ENCODE measurements at places on chromosomes 5 and 9.
A peak's percentile ranks its signal among the peaks of the same experiment; 100 is the strongest.

DNA sequence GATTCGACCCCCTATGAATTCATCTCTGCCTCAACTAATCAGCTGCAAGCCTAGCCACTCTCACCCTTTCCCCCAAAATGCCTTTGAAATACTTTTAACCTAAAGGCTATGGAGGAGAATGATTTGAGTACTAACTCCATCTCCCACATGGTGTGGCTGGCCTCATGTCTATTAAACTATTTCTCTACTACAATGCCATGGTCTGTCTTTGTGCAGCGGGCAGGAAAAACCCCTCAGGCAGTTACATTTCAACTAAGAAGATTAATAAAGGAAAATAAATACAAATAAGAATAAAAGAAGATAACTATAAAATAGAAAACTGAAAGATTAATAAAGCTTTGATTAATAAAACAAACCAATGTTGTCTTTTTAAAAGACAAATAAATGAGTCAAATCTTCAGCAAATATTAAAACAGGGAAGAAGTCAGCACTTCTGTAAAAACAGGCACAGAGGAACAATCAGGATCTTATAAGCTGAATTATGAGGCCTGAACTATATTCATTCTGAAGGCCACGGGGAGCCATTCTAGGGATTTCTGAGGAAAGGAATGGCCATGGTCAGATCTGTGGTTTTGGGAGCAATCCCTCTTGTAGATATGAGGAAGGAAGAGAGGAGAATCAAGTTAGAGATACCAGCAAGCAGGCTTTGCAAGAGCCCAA is 116.1 kb upstream of the SLC12A2 start:
- no peak for DNase-seq

- DNase-seq = no peak
Measured at GRCh38 chr5:147046281-147046680, 167.7 kb upstream of the PPP2R2B start.

- DNase-seq = no peak
Measured at GRCh38 chr5:10599862-10600284, 36.0 kb downstream of the ANKRD33B start.

DNA sequence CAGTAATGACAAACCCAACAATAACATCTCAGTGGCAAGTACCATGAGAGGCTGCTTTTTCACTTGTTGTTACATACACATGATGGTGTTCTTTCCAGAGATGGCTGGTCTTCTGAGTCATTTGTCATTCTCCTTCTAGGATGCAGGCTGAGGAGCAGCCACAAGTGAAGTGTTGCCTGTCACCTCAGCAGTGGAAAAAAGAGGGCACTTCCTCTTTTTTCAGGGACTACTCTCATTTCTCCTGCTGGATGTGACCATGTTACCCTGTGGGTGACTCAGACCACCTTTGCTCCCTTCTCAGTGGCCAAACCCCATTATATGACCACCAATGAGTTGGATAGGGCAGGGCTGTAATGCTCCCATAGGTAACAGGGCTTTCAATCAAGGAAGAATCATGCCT is 587.0 kb upstream of the ADAMTS16 start:
- no peak for DNase-seq

DNA sequence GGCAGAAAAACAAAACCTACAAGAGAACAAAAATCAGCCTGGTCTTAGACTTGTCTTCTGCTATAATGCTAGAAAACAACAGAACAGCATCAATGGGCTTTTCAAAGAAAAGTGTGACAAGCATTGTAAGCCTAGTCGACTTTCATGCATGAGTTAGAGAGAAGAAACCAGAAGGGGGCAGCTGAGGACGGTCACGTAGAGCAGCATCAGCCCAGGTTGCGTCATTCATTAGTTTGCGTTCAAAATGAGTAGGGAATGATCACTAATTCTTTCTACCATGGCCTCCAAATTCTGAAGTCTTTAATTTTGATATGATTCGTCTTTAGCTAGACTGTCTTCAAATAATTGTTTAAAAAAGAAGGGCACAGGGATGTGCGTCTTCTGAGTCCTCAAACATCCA is 4.7 kb upstream of the ISCA1 start:
- peak; percentile 43 for DNase-seq

DNA sequence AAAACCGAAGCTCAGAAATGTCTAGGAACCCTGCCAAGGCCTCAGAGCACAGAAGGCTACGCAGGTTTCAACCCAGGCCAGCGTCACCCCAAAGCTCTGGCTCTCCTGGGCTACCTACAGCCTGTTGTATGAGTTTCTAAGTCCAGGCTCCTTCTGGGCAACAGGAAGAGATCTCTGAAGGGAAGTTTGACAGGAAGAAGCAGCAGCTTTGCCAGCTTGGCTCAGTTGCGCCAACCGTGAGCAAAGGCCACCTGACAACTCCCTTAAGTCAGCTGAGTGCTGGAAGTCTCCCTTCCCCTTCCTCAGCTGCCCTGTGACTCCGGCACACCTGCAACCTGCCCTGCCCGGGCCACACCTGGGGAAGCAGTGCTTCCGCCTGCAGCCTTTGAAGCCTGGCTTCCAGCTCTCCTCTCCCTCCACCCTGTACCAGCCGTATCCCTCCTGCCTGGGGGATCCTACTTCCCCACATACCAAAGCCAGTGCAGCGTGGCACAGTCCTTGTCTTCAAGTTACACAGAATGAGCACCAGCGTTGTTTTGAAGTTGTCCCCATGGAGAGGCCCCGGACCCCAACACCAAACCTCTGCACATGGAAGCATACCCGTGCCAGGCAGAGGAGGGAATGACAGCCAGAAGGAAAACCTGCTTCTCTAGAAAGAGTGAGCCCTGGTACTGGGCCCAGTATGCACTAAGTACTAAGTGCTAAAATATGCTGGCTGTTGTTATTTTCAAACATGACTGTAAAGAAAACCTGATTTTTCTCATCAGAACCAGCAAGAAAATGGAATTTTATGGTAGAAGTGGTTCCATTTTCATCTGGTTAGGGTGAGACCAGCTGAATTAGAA is 36.5 kb downstream of the SHB start:
- no peak for DNase-seq

DNA sequence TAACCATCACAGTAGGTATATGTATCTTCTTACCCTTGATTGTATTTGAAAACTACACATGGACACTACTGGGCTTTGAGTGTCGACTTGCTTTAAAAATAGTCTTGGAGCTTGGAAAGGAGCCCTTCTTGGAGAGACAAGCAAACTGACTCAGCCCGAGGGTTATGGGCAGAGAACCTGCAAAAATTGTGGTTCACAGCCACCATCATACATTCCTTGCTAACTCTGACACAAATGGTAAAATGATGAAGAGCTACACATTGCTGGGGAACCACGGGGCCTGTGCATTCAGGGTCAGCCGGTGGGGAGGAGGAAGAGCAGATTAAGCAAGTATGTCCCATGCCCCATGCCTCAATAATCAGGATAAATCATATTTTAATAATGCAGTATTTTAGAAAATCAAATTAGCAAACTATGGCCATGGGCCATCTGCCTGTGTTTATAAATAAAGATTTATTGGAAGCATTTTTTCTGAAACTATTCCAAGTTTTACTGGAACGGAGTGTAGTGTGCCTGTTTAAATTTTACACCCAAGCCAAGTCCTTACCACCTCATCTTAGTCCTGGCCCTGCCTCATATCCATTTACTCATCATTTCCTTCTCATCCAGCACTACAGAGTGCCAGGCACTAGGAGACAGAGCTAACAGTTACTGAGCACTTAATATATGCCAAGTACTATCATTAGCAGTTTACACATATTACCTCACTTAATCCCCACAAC is 195.7 kb downstream of the PALM2AKAP2 start:
- no peak for DNase-seq

DNA sequence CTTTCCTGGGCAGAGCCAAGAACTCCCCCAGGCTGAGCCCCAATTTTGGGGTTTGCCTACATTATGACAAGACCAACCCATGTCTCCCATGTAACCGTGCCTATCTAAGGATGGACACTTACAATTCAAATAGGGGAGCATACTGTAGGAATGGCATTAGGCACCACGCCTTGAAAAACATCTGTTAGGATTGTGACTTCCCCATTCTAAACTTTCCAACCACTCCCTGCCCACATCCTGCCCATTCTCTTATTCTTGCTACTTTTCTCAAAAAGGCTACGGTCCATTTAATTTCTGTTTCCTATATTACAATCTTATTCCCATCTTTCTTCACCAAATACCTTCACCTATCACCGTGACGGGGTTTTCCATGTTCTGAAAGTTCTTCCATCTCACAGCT is 99.2 kb downstream of the LPAR1 start:
- no peak for DNase-seq

- no peak for DNase-seq
Measured at GRCh38 chr5:115274584-115274983, 11.9 kb upstream of the PGGT1B start.

GRCh38 chr9:119418721-119419120 is 49.5 kb upstream of the BRINP1 start:
- no peak for DNase-seq

DNA sequence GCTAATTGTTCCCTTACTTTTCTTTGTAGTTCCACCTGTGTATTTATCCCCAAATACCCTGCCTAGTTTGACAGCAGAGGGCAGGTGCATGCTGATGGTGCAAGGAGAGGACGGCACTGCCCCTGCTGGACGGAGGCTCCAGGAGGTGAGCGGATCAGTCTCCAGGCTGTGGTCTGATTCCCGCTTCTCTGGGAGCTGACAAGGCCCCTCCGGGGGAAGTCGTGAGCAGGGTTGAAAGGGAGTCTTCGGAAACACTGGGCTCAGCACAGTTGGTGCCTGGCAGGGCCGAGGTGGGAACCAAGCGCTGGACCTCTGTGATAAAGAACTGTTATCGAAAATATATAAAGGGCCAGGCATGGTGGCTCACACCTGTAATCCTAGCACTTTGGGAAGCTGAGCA is 52.9 kb downstream of the RASGEF1C start:
- DNase-seq = no peak

DNA sequence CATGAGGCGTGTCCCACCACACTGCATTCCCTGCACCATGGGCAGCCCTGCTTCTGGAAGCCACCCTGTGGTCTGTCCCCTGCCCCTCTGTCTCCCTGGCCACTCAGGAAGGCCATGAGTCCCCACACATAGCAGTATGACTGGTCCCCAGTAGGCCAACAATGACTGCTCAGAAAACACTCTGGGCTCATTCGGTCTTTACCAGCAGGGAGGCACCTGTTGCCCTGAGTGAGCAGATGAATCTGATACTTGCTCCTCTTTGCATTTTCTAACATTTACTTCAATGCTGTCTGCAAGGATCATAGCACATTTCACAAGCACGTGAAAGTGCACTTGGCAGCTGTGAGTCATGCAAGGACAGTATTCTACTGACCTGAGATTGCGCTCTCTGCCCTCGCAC is 365.4 kb upstream of the IRX1 start:
- no peak for DNase-seq

GRCh38 chr9:92266486-92266885 is 27.0 kb downstream of the IARS1 start:
- DNase-seq = peak; percentile 94

GRCh38 chr5:165495829-165496380 is 1990.5 kb downstream of the MAT2B start:
- DNase-seq = no peak

DNA sequence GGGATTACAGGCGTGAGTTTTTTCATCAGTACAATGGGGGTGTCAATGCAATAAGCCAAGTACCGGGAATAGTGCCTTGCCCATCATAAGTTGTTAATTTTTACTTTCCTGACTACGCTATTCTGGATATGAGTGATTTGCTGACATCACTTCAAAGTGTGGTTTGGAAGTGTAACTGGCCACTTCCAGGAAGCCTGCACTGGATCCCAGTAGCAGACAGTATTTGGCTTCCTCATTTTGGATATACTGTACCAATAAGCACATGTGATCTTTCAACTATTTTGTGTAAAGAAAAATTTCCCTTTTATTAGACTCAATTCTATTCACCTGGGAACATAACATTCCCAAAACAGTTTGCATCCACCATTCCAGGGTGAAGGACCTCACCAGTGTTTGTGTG is 417.7 kb upstream of the KLF4 start:
- no peak for DNase-seq

GRCh38 chr5:173327948-173328843 is at the start of gene STC2:
Gene STC2 (minus strand): TSS chr5:173328414. CDS start chr5:173328193, 221 bp downstream.
- no peak for DNase-seq

DNA sequence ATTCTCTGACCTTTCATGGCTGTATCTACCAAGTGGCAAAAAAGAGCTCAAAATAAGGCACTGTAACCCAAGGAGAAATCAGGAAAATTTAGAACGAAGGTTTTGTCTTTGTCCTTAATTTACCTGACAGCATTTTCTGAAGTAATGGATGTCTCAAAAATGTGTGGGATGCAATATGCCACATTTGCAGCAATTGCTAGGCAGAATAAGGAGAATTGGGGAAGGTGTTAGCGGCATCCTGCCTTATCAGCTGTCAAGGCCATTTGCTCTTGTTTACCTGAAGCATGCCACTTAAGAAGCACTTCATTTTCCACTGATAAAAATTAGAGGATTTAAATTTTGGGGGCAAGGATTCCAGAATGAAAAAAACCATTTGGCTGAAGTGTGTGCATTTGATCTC is 39.0 kb downstream of the PDE8B start:
- no peak for DNase-seq

DNA sequence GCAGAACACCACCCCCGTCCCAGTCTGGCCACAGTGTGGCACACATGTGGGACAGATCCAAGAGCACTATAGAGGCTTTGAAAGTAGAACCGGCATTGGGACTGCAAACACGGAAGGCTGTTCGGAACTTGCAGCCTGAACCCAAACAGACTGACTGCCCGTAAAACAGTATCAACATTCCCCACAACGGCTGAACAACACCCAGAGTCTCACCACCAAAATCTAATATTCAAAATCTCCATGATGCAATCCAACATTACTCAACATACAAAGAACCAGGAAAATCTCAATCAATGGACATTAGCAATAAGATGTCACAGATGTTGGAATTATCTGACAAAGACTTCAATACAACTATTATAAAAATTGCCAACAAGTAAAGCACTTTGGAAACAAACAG is 82.3 kb downstream of the ROR2 start:
- DNase-seq = no peak

DNA sequence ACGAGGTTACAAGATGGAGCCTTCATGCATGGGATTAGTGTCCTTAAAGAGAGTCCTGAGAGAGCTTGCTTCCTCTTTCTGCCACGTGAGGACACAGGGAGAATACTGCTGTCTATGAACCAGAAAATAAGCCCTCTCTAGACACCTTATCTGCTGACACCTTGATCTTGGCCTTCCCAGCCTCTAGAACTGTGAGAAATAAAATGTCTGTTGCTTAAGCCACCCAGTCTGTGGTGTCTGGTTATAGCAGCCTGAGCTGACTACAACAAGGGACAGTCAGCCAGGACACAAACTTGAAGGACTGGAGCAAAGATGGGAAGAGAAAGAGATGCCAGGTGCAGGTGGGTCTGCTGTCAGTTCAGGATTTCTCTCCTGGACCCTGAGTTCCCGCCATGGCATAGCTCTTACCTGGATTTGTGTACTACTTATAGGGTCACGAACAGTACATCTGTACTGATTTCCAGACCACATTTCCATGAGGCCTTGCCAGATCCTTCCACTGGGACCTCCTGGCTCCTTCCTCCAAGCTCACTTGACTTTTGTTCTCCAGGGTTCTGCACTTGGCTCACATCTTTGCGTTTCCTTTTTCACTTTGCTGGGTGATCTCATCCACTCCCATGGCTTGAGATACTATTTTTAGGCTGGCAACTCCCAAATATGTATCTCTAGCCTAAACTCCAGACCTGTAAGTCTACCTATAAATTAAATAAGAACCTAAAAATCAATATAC is 44.9 kb upstream of the LIFR start:
- DNase-seq = no peak

Data from G401 (cell line).